ENCODE measurements at places on chromosomes 2 and 18. TPM values are rescaled to one million over a fixed set of nuclear protein-coding genes. Genes with fewer than 3 reads are reported as not detected.

- DNase-seq: peak; percentile 81
Observed at GRCh38 chr18:44602380-44602779, 78.3 kb upstream of the SETBP1 start.

- no peak for DNase-seq
Observed at GRCh38 chr2:235162837-235163197, 211.0 kb downstream of the SH3BP4 start.

DNA sequence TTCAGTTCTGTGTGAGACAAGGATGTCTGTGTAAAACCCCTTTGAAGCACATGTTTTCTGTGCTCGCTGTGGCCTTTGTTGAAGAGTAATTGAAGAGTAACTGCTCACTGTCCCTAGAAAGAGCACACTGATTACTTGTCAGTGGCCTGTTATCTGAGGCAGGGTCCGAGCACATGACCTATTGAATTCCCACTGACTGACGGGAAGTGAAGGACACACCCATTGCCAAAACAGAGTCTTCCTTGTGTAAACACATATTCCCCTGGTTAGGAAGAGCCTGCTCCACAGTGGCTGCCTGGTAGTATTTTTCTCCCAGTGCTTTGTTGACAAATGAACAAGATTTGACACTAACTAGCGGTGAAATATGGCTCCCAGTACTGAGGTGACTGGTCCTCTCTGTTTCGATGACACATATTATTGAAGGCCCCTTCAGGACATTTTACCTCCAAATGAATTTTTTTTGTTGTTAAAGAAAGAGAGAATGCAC lies 148.5 kb upstream of the GYPC start:
- DNase-seq: no peak

DNA sequence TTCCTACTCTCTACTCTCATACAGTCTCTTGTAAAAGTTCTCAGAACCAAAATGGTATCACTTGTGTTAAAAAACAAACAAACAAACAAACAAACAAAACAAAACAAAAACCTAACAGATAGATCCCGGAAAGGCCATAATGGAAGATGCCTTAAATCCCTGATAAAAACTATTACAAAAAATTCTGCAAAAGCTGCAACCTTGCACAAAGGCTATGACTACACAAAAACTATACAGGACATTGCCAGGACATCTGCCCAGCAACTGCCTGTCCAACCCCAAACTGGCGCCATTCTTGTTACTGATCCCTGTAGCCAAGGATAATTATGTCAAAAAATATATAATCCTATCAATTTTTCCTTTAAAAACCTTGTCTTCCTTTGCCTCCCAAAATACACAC lies 36.3 kb upstream of the LONRF2 start:
- no peak for DNase-seq

- DNase-seq: no peak
Observed at GRCh38 chr2:221264318-221264717, 307.8 kb downstream of the EPHA4 start.

DNA sequence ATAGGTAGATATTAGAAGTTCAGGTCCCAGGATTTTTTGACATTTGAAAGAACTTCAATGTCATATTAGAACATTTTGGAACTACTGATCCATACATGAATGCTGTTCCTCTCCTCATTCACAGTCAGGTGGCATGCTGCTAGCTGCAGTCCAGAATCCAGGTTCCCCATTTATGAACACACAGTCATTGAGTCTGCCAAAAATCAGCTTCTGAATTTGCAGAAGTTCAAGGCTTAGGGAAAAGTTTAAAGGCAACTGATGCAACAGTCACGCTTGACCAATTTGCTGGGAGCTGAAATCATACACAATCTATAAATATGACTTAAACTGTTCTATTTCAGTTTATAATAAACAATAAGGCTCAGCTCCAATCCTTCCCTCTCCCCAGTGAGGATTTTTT lies 17.3 kb upstream of the TTR start:
- no peak for DNase-seq

DNA sequence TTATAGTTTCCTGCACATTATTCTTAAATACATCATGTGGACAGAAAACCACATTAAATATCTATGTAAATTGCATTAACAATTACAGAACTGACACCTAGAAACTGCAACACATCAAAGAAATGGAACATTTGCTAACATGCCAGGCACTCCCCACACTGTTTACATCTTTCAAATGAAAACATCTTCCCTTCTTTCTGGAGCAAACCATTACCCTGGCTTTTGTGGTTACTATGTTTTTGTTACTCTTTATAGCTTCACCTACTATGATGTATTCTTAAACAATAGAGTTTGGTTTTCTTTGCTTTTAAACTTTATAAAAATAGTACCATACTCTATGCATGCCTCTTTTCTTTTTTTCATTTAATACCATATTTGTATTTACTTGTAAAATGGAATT lies 1894.5 kb upstream of the CELF4 start:
- no peak for DNase-seq

Gene RFX8
- not detected for total RNA-seq

Gene PEX13
- total RNA-seq: 42.5 TPM

GRCh38 chr2:206324869-206325268 lies 50.4 kb downstream of the ZDBF2 start:
- DNase-seq: no peak

- peak; percentile 74 for DNase-seq
Observed at GRCh38 chr18:74453016-74453566, 4.0 kb downstream of the DIPK1C start.

DNA sequence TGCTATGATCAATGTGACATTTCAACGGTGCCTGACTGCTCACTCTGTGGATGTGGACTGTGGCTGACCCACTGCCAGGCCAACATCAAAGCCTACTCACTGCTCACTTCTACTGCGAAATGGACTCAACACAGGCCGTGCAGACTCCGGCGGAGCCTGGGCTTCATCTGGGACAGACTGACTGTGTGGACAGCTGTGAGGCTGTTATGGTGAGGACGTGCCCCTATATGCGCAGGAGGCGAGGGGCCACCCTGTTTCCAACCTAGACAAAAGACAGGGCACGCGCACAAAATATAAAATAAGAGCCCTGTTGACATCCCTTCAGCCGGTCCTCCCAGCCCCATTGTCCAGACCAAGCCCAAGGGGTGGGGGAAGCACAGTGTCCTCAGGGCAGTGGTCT lies 514.4 kb upstream of the RAB6C start:
- no peak for DNase-seq

DNA sequence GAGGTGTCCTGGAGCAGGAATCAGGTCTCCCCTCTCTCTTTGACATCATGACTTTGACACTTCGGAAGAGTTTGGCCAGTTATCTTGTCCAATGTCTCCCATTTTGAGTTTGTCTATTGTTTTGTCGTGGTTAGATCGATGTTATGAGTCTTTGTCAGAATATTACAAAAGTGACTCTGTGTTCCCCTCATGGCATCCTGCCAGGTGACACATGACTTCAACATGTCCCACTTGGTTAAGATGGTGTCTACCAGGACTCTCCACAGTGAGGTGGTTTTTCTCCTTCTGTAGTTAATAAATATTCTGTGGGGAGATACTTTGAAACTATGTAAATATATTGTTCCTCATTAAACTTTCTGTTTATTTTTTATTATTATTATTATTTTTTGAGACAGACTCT lies 76.6 kb upstream of the BZW1 start:
- no peak for DNase-seq

Gene PREPL
- 76.6 TPM for total RNA-seq

Gene MTA3
- 28.0 TPM for total RNA-seq

DNA sequence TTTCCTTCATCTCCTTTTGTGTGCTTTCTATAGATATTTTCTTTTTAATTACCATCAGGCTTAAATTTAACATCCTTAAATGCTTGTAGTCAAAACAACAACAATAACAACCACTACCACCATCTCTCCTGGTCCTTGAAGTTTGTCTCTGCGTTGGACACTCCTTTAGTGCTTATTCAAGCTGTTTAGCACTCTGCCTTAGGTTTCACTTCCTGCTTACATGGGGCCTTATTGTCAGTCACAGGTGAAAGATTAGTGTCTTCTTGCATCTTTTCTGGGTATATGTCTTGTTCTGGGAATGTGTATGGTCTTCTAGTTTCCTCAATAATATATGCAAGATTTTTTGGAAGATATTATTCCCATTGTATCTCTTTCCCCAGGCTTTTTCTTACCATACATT lies 240.1 kb upstream of the NXPH2 start:
- no peak for DNase-seq

Gene VPS54
- 31.8 TPM for total RNA-seq

DNA sequence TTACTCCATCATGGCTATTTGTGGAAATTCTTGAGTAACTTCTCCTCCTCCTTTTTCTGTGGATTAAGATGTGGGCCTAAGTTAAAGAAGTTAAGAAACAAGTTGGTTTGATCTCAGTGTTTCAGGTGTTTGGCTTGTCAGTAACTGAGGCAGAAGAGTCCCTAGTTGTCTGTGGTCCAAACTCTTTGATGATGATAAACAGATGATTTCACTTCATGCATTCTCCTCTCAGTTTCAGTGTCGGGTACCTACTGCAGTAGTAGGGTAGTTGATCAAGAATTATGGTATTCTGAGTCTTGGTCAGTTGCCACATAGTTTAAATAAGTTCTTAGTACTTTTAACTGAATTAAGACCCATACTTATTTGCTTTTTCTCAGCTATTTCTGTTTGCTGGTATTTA lies 85.6 kb downstream of the NCOA1 start:
- DNase-seq: no peak

DNA sequence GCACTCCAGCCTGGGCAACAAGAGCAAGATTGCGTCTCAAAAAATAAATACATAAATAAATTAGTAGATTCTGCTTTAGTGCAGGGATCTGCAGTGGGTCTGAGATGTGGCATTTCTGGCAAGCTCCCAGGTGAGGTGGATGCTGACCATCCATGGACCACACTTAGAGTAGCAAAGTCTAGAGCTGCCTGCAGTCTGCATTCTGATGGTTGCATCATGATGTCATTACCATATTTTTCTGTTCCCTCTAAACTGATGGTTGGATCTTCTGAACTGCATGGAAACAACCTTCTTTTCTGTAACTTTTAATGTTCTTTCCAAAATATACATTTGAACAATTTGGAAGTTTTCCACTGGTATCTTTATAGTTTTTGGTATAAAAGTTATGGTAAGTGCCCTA lies 42.9 kb downstream of the MYL12B start:
- no peak for DNase-seq

DNA sequence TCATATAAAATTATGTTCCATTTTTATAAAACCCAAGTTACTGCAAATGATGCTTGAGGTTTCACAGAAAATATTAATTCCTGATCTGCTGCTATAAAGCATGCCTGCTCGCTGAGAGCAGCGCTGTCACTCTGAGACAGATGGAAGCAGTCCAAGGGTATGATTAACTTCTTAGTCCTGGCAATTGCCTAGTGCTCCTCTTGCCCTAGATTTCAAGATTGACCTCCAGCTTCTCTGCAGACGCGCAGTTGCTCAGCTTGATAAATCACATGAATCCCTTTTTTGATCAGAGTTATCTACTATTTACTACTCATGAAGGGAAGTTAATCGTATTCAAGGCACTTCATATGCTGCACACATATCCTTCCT lies 154.6 kb upstream of the REV1 start:
- DNase-seq: peak; percentile 20

DNA sequence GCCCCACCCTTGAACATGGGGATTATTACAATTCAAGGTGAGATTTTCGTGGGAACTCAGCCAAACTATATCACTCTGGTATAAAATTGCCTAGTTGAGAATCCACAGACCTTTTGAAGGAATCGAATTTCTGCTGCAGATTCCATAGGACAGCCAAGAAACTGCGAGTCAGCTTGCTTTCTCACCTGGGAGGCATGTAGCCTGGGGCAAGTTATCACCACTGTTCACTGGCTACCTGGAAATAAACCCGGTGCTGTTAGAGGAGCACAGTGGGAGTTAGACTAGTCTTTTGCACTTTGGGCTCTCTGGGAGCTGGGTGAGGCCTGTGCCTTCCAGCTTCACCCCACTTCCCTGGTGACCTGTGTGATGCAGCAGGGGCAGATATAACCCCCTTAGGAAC lies 1043.5 kb downstream of the TDRD15 start:
- DNase-seq: no peak

Gene MCFD2
- total RNA-seq: 103 TPM

DNA sequence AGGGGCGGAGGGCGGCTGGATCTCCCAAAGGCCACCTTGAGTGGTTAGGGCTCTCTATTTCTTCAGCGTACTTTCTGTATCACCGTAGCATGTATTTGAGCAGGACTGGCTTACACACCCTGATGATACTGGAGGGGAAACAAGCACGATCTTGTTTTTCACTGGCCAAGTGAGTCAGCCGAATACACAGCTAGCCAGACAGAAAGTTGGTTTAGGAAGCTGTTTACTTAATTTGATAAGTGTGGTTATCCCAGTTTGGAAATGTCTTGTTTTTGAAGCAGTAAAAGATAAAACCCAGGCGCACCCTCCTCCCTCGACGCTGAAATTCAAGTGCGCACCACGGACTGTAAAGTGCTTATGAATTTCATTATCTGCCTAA lies 582 bp downstream of the RIOK3 start:
- peak; percentile 65 for DNase-seq

Gene SATB2
- total RNA-seq: 2.3 TPM

- no peak for DNase-seq
Observed at GRCh38 chr2:157447031-157447430, 3.1 kb upstream of the CYTIP start.

- no peak for DNase-seq
Observed at GRCh38 chr2:17864676-17865075, 13.8 kb upstream of the KCNS3 start.

- no peak for DNase-seq
Observed at GRCh38 chr18:25153426-25153825, 198.5 kb downstream of the ZNF521 start.

- no peak for DNase-seq
Observed at GRCh38 chr2:144686518-144687215, 166.7 kb upstream of the ZEB2 start.

DNA sequence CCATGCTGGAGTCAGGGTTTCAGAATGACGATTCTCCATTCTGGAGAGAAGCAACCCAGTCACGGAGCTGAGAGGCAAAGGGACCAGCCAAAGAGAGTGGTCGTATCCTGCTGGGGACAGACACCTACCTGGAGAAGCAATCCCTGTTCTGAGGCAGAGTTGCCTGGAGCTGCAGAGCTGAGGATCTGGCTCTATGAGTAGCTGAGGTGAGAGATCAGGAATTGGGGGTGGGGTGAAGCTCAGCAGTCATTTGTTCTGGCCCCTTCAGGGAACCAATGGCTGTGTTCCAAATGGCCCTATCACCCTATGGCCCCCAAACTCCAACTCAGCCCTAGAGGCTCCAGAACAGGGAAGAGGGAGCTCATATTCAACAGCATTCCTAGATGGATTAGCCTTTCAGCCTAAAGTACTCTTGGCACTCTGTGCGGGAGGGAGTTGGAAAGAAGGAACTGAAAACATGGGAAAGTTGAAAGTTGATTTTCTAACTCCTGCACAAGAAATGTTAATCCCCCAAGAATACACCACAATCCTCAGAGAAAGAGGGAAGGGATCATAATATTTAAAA lies 3.3 kb upstream of the ATRAID start:
- no peak for DNase-seq

- DNase-seq: no peak
Observed at GRCh38 chr2:203590496-203590895, 55.4 kb upstream of the RAPH1 start.

GRCh38 chr2:120880381-120880780 lies 144.7 kb downstream of the GLI2 start:
- peak; percentile 25 for DNase-seq

DNA sequence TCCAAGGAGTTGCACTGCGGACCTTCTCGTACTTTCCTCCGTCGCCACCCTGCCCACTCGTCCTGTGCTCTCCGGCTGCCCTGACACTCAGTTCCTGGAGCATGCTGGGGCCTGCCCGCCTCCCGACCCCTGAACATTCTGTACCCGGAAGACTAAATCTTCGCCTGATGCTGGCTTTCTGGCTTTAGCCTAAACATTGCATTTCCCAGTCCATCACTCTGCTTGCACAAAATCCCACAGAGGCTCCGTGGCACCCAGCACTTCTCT lies 550 bp upstream of the SFXN5 start:
- DNase-seq: no peak

Data from renal cortical epithelial cell (primary cell).